ENCODE measurements at places on chromosomes 13 and 19.

- H3K4me3 ChIP-seq, result no peak overlapping the region
- no peak for DNase-seq
- H3K36me3 ChIP-seq, result no peaks in the 10 kb centered on the region
- no peaks in the 10 kb centered on the region for H3K4me1 ChIP-seq
These were observed 391.6 kb downstream of the PCDH20 start for GRCh38 chr13:61024046-61024445.

GRCh38 chr13:79988573-79988972, 352.4 kb downstream of the SPRY2 start:
- no peak for DNase-seq
- H3K27ac ChIP-seq, result no peak overlapping the region
- H3K36me3 ChIP-seq, result no peaks in the 10 kb centered on the region
- H3K27me3 ChIP-seq, result no peaks in the 10 kb centered on the region
- H3K4me1 ChIP-seq, result no peaks in the 10 kb centered on the region

- H3K36me3 ChIP-seq, result no peaks in the 10 kb centered on the region
- peak; percentile 21 for DNase-seq
- peak overlapping the region; percentile 60 for H3K27ac ChIP-seq
These were observed 736 bp downstream of the SMAD9 start for GRCh38 chr13:36919171-36919832.

DNA sequence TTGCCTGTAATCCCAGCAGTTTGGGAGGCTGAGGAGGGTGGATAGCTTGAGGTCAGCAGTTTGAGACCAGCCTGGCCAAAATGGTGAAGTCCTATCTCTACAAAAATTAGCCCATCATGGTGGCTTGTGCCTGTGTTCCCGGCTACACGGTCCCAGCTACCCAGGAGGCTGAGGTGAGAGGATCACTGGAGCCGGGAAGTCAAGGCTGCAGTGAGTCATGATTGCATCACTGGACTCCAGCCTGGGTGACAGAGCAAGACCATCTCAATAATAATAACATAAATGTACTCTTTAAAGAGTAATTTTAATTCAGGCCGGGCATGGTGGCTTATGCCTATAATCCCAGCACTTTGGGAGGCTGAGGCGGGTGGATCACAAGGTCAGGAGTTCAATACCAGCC, 38.7 kb downstream of the SKA3 start:
- no peak overlapping the region for H3K4me3 ChIP-seq
- H3K27me3 ChIP-seq, result no peaks in the 10 kb centered on the region
- DNase-seq, result no peak
- H3K4me1 ChIP-seq, result peaks cover 22% of the 10 kb centered on the region
- no peak overlapping the region for H3K27ac ChIP-seq
- peaks cover 3% of the 10 kb centered on the region for H3K36me3 ChIP-seq

DNA sequence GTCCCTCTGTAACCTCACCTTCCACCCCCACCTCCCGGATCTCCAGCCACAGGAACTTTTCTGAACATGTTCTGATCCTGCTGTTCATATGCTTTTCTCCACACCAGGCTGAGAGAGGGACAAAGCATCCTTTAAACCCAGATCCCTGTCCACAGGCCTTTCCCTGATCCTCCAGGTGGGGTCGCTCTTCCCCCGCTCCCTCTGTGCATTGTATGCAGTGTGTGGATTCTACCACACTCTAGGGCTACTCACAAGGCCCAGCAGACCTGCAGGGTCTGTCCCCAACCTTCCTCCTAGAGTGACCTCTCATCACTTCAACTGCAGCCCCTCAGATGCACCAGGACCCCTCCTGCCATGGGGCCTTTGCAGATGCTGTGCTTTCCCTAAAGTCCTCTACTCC, 1200.6 kb downstream of the UQCRFS1 start:
- H3K4me1 ChIP-seq, result no peaks in the 10 kb centered on the region
- no peaks in the 10 kb centered on the region for H3K36me3 ChIP-seq
- DNase-seq, result no peak
- no peak overlapping the region for H3K4me3 ChIP-seq

GRCh38 chr13:66154976-66155375, 1075.2 kb downstream of the PCDH9 start:
- no peak for DNase-seq
- H3K4me3 ChIP-seq, result no peak overlapping the region
- no peaks in the 10 kb centered on the region for H3K36me3 ChIP-seq
- no peaks in the 10 kb centered on the region for H3K4me1 ChIP-seq
- no peaks in the 10 kb centered on the region for H3K27me3 ChIP-seq
- no peak overlapping the region for H3K27ac ChIP-seq

- H3K4me1 ChIP-seq, result no peaks in the 10 kb centered on the region
- H3K4me3 ChIP-seq, result no peak overlapping the region
- no peak for DNase-seq
These were observed 431.4 kb downstream of the FGF9 start for GRCh38 chr13:22102271-22102670.

GRCh38 chr19:36049080-36049698, 4.9 kb downstream of the THAP8 start:
- H3K36me3 ChIP-seq, result no peaks in the 10 kb centered on the region
- H3K4me3 ChIP-seq, result no peak overlapping the region
- no peak for DNase-seq
- no peak overlapping the region for H3K27ac ChIP-seq
- no peaks in the 10 kb centered on the region for H3K27me3 ChIP-seq

- no peak overlapping the region for H3K27ac ChIP-seq
- no peak overlapping the region for H3K4me3 ChIP-seq
These were observed 815.9 kb downstream of the SLITRK6 start for GRCh38 chr13:84983321-84983720.

DNA sequence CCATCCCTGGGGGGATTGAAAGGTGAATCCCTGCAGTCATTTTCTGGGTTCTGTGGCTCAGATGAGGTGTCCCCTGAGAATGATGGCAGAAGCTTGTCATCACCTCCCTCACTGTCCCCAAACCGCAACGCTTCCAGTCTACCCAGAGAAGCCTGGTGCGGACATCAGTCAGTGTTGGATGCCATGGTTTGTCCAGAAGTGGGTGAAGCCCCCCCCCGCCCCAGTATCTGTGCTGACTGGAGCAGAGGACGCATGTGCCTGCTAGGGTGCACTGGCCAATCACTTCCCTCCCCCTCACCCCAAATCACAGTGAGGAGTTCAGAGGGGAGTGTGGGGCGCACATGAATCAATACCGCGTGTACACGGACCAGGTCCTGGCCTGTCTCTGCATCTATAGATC, 150.5 kb downstream of the TEX29 start:
- H3K27me3 ChIP-seq, result no peaks in the 10 kb centered on the region
- H3K4me1 ChIP-seq, result no peaks in the 10 kb centered on the region
- no peak overlapping the region for H3K4me3 ChIP-seq
- H3K36me3 ChIP-seq, result no peaks in the 10 kb centered on the region
- DNase-seq, result no peak

DNA sequence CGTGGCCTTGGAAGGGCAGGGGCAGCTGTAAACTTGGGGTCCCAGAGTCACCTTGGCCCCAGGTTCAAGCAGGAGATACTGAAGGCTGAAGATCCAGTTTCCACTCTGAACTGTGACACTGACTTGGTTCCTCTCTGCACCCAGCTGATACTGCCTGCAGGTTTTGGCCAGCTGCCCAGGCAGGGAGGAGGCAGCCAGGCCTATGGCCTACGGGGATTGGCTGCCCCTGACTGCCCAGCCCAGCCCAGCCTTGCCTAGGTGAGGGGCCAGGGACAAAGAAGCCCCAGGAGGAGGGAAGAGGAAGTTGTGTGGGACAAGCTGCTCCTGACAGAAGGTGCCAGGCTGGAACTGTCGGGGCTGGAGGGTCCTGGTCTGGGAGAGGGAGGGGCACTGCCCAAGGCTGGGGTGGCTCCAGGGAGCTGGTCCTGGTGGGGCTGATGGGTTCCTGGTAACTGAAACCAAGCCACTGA, 51.7 kb upstream of the CYP4F8 start:
- H3K27ac ChIP-seq, result no peak overlapping the region
- peaks cover 6% of the 10 kb centered on the region for H3K27me3 ChIP-seq
- no peak for DNase-seq
- H3K4me1 ChIP-seq, result no peaks in the 10 kb centered on the region
- no peak overlapping the region for H3K4me3 ChIP-seq

DNA sequence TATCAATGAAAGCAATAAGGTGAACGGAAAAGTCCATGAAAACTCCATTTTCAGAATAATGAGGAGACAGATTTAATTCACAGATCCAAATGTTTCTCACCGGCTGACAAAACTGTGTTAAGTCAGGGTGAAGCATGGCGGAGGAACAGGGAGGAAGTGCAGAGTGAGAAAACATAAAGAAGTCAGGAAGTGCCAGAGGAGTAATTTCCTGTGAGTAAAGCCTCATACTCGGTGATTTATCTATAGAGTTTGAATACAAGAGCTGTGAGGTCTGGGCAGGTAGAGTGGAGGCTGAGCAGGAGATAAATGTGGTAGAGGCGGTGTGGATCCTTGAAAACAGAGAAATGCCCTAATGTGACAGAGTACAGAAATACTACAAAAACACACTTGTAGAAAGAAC, 11.4 kb downstream of the CARD8 start:
- peak overlapping the region; percentile 51 for H3K27ac ChIP-seq
- H3K4me3 ChIP-seq, result no peak overlapping the region
- H3K27me3 ChIP-seq, result no peaks in the 10 kb centered on the region
- no peaks in the 10 kb centered on the region for H3K4me1 ChIP-seq
- H3K36me3 ChIP-seq, result peaks cover 22% of the 10 kb centered on the region
- DNase-seq, result no peak

- H3K36me3 ChIP-seq, result no peaks in the 10 kb centered on the region
- H3K27ac ChIP-seq, result no peak overlapping the region
- H3K4me1 ChIP-seq, result no peaks in the 10 kb centered on the region
- H3K4me3 ChIP-seq, result no peak overlapping the region
- DNase-seq, result no peak
- no peaks in the 10 kb centered on the region for H3K27me3 ChIP-seq
These were observed 914.7 kb downstream of the SLITRK5 start for GRCh38 chr13:88585861-88586260.

DNA sequence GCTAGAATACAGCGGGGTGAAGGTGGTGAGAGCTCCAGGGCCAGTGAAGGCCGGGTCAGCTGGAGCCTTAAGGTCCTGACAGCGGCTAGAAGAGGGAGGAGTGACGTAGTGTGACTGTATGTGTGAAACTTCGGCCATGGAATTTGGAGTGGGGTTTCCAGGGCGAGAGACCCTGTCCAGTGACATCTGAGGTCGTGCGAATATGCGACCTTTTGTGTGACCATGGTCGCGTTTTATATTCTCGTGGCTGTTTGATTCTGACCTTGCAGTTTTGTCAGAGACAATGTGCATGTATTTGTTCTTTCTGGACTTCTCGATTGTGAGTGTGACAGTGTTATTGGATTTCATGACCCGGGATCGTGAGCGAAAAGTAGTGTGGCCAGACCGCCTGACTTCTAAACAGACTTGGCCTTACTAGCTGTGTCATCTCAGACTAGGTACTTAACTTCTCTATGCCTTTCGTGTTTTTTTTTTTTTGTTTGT, 405 bp upstream of the ZNF569 start:
- no peak for DNase-seq
- H3K27me3 ChIP-seq, result no peaks in the 10 kb centered on the region

GRCh38 chr13:19573120-19573716, 11.9 kb upstream of the TPTE2 start:
- H3K4me3 ChIP-seq, result no peak overlapping the region
- no peak for DNase-seq
- H3K36me3 ChIP-seq, result no peaks in the 10 kb centered on the region
- H3K27ac ChIP-seq, result no peak overlapping the region
- H3K27me3 ChIP-seq, result no peaks in the 10 kb centered on the region

GRCh38 chr19:45676851-45677263, 8.8 kb downstream of the GIPR start:
- H3K27ac ChIP-seq, result no peak overlapping the region
- H3K27me3 ChIP-seq, result peaks cover 51% of the 10 kb centered on the region
- peaks cover 4% of the 10 kb centered on the region for H3K4me1 ChIP-seq
- no peaks in the 10 kb centered on the region for H3K36me3 ChIP-seq
- H3K4me3 ChIP-seq, result no peak overlapping the region

- H3K27me3 ChIP-seq, result peaks cover 38% of the 10 kb centered on the region
- no peak overlapping the region for H3K27ac ChIP-seq
- H3K36me3 ChIP-seq, result no peaks in the 10 kb centered on the region
These were observed 5.1 kb upstream of the COMP start for GRCh38 chr19:18796239-18796638.

DNA sequence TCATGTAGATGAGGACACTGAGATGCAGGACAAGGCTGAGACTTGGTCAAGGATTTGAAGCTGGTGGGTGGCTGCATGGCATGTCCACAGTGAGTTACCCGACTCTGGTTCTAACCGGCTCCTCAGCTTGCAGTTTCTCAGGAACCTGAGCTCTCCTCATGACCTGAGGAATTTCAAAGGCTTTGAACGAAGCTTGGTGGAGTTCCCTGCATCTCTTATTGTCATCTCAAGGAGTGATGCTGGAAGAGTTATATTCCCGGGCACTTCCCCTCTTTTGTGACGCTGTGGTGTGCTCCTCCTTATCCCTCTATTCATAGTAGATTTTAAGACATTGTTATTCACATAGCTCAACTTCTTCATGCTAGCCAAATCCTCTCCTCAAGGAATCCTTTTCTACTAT, 500.1 kb upstream of the HTR2A start:
- H3K27me3 ChIP-seq, result no peaks in the 10 kb centered on the region
- no peaks in the 10 kb centered on the region for H3K36me3 ChIP-seq
- no peak overlapping the region for H3K27ac ChIP-seq
- no peak for DNase-seq

DNA sequence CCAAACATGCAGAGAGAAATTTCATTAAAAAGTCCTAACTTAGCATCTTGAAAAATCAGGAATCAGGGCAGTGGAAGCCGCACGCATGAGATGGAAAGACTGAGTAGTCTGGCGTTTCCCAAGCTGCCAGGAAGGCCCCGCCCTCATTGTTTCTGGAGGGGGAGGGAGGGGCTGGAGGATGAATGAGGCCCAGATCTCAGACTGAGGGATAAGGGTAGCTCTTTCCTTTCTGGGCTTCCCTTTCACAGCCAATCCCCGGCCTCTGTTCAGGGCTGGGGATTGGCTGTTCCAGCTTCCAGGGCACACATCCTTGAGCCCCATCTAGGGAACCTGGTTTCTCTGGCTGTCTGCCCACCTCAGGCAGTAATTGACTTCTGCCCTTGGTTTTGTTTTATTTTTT, 7.3 kb downstream of the C19orf53 start:
- H3K36me3 ChIP-seq, result peaks cover 21% of the 10 kb centered on the region
- no peak overlapping the region for H3K27ac ChIP-seq
- no peak for DNase-seq
- H3K4me1 ChIP-seq, result peaks cover 9% of the 10 kb centered on the region
- peaks cover 5% of the 10 kb centered on the region for H3K27me3 ChIP-seq

- DNase-seq, result no peak
- peak overlapping the region; percentile 45 for H3K27ac ChIP-seq
- H3K4me3 ChIP-seq, result no peak overlapping the region
- no peaks in the 10 kb centered on the region for H3K27me3 ChIP-seq
- H3K36me3 ChIP-seq, result no peaks in the 10 kb centered on the region
These were observed 48.0 kb downstream of the FRY start for GRCh38 chr13:32079587-32079986.

GRCh38 chr13:77431449-77431848, 104.1 kb upstream of the SCEL start:
- DNase-seq, result no peak
- H3K4me3 ChIP-seq, result no peak overlapping the region
- H3K36me3 ChIP-seq, result no peaks in the 10 kb centered on the region
- H3K27me3 ChIP-seq, result no peaks in the 10 kb centered on the region
- no peak overlapping the region for H3K27ac ChIP-seq

All from gastrocnemius medialis (tissue), 4 donors.